Stimulated activated CD4-positive, alpha-beta T cell treated with anti-CD3 and anti-CD28 coated beads, Interleukin-15, amount 100 ng/mL, for 24 hours (primary cell): ENCODE measurements at places on chromosomes 6 and 20.

DNA sequence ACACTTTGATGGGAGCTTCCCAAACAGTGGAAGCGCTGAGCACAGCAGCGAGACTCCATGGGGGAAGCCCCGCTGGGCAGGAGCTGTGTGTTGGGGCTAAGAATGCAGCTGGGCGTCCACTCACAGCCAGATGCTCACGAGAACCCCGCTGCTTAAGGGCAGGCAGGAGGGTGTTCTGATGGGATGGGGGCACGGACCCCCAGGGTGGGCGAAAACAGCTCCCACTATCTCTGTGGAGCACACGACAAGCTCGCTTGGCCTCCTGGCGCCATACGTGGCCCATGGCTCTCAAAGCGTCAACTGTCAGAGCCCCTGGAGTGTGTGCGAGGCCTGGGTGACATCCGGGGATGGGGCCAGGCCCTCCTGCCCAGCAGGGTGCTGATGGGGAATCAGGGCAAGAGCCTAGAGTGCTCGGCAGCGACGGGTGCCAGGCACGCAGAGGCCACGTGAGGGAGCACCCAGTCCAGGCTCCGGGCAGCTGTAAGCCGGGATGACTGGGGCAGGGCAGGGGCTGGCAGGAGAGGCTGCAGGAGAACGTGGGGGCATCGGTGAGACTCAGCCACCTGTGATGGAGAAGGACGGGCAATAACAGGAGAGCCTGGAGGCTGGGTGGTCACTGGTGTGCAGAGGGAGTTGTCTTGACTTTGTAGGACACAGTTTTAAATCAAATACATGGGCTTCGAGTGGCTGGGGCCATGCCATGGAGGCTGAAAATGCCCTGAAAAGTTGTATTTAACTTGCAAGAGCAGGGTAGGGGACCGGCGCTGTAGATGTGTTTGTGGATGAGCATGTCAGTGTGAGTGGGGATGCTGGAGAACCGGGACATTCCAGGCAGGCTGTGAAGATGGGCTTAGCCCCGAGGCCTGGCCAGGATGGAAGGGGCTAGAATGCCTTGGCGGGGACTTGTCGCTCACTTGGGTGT, 27.3 kb downstream of the PYGB start:
- peak; percentile 0 for DNase-seq

DNA sequence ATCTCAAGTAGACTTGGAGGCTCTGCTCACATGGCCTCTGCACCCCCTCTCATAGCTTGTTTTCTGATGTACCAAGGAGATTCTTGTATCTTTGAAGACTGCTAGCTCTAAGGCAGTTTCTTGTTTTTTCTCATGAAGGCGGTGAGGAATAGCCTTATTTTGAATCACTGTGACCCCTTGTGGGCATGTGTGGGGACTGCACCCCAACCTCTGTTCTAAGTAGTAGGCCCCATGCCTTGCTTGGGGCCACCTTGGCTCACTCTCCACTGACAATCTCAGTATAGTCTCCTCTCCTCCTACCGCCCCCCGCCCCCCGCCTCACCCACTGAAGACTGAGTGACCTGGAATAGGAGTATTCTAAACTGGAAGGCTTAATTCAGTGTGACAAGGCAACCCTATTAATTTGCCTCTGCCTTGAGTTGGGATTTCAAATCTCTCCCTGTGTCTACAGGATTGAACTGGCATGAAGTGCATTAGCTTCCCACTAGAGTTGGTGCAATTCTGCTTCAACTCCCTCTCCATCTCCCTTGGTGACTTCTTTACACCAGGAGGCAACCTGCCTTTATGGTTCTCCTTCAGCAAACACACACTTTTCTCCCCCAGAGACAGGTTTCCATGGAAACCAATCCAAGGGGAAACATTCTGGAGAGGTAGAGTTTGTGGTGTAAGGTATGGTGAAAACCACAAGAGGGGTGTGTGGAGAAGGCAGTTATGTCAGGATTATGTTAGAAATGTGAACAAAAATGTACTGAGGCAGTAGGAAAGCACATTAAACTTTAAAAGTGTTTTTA, 75.4 kb upstream of the ECI2 start:
- DNase-seq: peak; percentile 76

- DNase-seq: no peak
Observed at GRCh38 chr20:25177890-25178321, 17.6 kb upstream of the ENTPD6 start.

DNA sequence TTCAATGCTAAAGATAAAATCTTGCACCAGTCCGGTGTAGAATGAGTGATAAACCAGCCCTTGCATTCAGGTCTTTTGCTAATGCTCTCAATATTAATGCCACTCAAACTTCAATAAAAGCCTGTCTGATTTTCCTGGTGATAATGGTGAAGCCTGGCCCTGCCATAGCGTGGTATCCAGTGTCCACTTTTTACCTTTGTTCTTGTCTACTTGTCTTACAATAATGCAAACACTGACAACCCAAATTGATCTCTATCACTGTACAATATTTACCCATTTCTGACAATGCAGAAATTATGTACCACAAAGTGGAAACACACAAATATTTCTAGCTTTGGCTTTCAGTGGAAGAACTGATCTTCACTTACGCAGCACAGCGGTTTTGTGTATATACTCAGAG, 189.1 kb downstream of the ZDHHC14 start:
- no peak for DNase-seq

GRCh38 chr6:138800377-138801150, 4.7 kb downstream of the ECT2L start:
- DNase-seq: no peak

DNA sequence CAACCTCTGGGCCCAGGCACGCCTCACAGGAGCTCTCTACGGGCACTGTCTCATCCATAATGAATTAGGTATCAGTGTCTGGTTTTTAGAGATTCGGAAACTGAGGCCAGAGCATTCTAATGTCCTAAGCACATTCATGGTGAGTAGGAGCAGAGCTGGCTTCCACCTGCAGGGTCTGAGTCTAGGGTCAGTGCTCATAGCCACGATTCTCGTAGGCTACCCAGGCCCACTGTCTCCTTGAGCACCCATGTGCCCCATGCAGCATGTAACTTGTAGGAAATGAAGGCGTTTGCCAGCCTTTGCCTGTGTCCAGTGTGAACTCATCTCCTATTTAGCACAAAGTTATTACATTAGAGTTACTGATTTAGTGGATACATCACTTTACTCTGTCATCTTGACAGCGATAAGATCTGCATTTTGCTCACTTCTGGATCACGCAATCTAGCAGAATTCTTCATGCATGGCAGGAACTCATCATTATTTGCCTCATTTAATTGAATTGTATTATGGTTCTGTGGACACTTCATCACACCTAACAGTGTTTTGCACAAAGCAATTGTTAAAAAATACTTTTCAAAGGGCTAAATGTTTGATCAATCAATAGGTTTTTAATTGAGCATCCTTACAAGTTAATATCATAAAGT, 205.3 kb upstream of the SULF2 start:
- no peak for DNase-seq

GRCh38 chr6:118668761-118669385, 17.5 kb upstream of the CEP85L start:
- no peak for DNase-seq

DNA sequence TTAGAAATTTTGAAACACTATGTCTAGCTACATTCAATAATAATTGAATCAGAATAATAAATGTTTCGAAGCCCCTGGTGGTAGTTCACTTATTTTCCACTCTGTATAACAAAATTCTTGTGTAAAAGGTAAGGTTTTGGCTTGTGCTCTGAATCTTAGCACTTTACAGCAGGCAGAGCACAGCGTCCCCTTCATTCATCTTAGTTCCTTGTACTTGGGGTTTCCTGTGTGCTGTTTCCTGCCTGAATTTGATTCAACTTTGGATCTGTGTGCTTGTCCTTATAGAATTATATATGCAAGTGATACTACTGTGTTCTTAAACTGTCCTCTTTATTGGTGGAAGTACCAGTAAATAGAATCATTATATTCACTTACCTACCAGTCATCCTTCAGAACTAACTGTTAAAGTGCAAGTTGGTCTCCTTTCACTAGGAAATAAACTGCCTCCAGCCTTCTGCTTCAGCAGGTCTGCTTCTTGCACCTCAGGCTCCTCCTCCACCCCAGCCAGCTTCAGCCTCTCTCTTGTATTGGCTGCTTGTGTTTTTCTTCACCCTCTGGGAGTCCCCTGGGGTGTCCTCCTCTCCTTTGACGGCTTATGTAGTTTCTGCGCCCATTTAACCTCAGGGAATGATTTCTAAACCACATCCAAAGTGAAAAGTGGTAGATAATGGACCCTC, 28.8 kb upstream of the TULP4 start:
- no peak for DNase-seq

DNA sequence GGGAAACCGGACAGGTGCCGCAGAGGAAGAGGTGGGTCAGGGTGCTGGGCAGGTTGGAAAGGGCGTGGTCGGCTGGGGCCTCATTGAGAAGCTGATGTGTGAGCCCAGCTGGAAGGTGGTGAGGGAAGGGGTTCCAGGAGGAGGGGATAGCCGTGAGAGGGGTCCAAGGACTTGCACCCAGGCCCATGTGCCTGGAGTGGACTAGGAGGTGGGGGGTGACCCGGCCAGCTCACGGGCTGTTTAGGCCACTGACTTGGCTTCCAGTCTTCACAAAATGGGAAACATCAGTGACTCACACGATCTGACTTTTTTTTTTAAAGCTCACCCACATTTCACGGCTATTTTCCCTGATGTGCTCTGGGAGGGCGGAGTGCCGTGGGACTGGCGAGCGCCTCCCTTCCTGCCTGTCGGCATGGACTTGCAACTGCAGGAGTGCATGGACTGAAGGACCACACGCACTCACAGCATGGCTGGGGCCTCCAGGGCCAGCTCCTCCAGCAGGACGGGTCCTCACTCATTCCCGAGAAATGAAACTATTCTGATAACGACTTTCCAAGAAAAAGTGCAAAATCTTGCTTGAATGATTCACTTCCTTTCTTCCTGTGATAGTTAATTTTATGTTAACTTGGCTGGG, 13.5 kb upstream of the PDE10A start:
- no peak for DNase-seq

- no peak for DNase-seq
Observed at GRCh38 chr20:54127855-54128574, 45.8 kb downstream of the CYP24A1 start.

GRCh38 chr20:14049111-14049510, 53.8 kb downstream of the MACROD2 start:
- DNase-seq: no peak

- no peak for DNase-seq
Observed at GRCh38 chr6:74964871-74965441, 240.9 kb downstream of the COL12A1 start.

DNA sequence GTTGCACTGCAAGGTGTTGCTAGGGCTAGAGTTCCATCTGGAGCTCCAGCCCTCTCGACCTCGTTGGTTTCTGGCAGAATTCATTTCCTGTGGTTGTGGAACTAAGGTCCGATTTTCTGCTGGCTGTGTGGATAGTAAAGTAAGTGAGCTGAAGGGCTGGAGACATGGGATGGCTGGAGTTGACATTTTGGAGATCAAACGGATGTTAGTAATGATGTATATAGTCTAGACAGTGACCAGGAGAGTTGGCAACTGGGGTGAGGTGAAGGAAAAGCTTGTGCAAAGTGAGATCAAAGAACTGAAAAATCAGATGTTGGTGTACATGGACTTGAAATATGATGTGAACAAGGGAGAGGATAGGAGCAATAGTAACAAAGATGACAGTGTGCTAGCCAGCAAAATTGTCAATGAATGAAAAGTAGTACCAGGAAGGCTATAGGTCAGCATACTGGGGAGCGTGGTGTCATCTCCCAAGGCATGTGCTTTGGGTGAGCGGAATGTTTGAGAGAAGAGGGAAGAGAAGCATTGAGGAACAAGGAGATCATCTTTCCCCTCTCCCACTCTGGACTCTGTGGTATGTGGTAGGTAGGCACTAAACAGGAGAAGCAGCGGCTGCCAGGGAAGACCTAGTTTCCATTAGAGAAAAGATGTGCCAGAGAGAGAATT, 7.8 kb downstream of the QRSL1 start:
- DNase-seq: no peak

- no peak for DNase-seq
Observed at GRCh38 chr20:44461142-44461802, 14.4 kb upstream of the TTPAL start.

DNA sequence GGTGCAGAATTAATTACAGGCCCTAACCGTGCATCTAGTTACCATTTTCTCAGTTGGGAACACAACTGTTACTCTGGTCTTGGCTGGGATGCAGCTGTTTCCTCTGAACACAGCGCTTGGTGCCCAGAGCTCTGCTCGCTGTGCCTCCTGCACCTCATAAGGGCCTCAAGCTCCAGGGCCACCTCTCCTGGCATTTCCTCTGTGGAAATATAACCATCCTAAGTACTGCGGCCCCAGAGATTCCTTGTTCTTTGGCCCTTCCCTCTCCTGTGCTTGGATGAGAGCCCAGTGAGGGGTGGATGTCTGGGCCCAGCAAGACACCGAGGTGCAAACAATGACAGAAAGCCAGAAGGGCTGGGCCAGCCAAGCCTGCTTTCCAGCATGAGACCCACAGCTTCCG, 169.9 kb upstream of the CST7 start:
- DNase-seq: no peak

DNA sequence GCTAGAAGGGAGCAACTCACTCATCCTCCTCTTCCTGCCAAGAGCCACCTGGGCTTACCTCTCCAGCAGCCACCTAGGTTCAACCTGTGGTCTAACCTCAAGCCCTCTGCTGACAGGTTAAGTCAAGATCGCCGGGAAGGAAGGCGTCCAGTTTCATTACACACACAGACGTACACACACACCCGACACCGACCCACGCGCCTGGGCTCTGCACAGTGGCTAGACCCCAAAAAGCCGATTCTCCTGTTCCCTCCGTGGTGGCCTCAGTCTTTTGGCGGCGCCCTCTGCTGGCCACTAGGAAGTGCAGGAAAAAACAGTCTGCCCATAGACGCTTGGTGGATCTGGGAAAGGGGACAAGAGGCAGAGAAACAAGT, 52.8 kb downstream of the MRPL14 start:
- DNase-seq: peak; percentile 80

DNA sequence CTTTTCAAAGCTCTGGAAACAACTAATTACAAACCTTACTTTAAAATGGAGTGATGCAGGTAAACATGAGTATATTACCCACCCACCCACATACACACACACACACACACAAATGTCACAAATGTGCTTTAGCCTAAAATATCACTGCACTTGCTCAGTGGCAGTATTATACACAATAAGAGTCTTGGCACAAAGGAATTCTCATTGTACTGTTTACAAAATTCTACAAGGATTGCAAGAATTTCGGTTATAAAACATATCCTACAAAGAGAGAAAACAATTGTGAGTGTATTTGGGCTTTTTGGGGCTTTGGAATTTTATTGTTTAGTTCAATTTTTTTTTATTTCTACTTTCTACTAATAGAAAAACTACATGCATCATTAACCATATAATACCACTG, 113.2 kb upstream of the BEND6 start:
- DNase-seq: no peak

GRCh38 chr20:62742979-62743776, 34.5 kb downstream of the NTSR1 start:
- no peak for DNase-seq
